NCI-H146 (cell line): ENCODE measurements at places on chromosomes 7 and 10.

- no peak for DNase-seq
Measured at GRCh38 chr10:65548001-65548400, 1377.8 kb upstream of the LRRTM3 start.

GRCh38 chr7:87332321-87332720, 13.1 kb upstream of the CROT start:
- no peak for DNase-seq

DNA sequence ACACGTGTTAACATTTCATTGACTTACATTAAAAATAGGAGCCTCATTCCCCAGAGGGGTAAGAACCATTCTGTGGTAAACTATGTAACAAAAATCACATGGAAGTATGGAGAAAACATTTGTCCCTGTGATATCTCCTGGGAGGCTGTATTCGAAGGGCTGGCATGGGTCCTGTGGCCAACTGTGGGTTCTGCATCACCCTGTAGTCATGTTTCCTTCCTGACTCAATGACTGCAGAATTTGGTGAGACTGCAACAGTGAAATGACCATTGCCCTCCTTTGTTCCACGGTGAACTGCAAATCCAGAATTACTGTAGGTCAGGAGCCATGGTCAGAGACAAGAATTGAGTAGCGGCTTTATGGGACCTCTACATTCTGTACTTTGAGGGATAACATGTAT, 3.6 kb upstream of the ZEB1 start:
- DNase-seq: no peak

- DNase-seq: no peak
Measured at GRCh38 chr10:26681076-26681475, 16.4 kb upstream of the PDSS1 start.

GRCh38 chr7:41696323-41696916, 6.5 kb downstream of the INHBA start:
- DNase-seq: no peak

DNA sequence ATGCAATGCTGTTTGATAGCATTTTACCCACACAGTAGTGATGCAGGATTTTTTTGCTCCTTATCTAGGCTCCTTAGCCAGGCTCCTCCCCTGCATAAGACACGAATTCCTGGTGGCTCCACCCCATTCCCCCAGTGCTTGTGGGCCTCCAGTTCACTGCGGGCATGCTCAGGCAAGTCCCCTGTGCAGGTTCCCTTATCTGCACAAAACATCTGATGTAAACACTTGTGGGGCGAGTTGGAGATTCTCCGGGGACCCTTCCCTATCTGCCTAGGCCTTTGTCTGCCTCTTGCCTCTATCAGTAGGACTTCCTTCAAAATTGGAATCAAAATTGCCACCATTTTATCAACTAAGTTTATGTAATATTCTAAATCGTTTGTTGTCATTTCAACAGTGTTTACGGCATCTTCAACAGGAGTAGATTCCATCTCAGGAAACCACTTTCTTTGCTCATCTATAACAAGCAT, 5.4 kb upstream of the STK17A start:
- no peak for DNase-seq
